ENCODE measurements at places on chromosomes 2 and 18. TPM values are rescaled to one million over a fixed set of nuclear protein-coding genes. Genes with fewer than 3 reads are reported as not detected.

TMEM131 gene
- polyA plus RNA-seq: 46.5 TPM

STK39 gene
- polyA plus RNA-seq: 31.3 TPM

CCDC85A gene
- polyA plus RNA-seq: 1.6 TPM

CYP1B1 gene
- 168 TPM for polyA plus RNA-seq

RRM2 gene
- polyA plus RNA-seq: 60.6 TPM

KLHL41 gene
- 1.7 TPM for polyA plus RNA-seq

SFTPB gene
- polyA plus RNA-seq: 0.17 TPM

DLX1 gene
- 0.10 TPM for polyA plus RNA-seq

RPL31 gene
- polyA plus RNA-seq: 2,704 TPM

GRCh38 chr2:49167131-49167530, 12.8 kb upstream of the FSHR start:
- DNase-seq: no peak

- DNase-seq: no peak
These were observed 22.2 kb downstream of the SKA1 start for GRCh38 chr18:50397023-50397422.

DNA sequence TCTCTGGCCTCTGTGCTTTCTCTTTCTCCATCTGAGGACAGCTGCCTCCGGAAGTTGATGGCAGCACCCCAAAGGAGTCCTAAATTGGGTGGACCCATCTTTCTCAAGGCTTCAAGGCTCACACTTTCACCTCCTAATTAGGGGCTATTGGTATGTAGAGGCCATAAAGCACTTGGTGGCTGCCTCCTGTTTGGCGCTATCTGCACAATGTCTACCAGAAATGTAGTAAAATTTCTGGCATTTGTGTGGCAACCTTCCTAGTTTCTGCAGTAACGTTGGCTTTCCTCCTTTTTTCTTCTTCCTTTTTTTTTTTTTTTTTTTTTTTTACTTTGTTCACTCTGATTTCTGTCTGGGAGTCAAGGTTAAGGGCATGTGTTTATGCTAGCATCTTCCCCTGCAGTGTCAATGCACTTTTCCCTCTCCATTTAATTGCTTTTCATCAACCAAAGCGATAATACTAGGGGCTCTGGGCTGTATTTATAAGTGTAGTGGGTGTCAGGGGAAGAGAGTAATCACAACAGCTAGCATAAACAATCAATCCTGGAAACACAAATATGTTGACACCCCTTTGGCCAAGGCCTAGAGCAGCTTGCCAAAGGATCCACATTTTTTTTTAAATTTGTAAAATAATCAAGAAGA, 86.0 kb downstream of the TACR1 start:
- no peak for DNase-seq

DNA sequence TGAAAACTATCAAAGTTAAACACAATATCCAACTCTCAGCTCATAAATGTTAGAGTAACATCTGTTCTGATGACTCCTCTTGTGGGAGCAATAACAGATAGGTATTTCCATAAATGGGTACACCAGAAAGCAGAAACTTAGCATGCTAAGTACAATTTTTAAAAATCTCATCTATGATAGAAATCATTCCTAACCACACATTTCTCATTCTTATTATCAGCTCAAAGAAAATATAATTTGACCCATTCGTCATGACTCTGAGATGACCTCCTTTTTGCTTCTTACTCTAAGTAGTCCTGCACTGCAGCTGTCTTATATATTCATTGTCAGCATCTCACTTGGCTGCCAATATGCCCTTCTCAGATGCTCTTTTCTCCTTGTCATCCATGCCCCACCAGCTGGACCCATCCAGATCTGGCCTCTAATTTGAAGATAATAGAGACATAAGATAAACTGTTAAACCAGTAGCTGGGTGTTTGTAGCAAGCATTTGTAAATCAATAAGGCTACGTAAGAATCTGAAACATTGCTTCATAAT, 298.3 kb downstream of the KCNS3 start:
- DNase-seq: no peak

- DNase-seq: no peak
These were observed 56.5 kb upstream of the ASPRV1 start for GRCh38 chr2:70017962-70018361.

- DNase-seq: no peak
These were observed 8.5 kb downstream of the IRS1 start for GRCh38 chr2:226791056-226791486.

- no peak for DNase-seq
These were observed 1.7 kb upstream of the AQP12A start for GRCh38 chr2:240689975-240690374.

DNA sequence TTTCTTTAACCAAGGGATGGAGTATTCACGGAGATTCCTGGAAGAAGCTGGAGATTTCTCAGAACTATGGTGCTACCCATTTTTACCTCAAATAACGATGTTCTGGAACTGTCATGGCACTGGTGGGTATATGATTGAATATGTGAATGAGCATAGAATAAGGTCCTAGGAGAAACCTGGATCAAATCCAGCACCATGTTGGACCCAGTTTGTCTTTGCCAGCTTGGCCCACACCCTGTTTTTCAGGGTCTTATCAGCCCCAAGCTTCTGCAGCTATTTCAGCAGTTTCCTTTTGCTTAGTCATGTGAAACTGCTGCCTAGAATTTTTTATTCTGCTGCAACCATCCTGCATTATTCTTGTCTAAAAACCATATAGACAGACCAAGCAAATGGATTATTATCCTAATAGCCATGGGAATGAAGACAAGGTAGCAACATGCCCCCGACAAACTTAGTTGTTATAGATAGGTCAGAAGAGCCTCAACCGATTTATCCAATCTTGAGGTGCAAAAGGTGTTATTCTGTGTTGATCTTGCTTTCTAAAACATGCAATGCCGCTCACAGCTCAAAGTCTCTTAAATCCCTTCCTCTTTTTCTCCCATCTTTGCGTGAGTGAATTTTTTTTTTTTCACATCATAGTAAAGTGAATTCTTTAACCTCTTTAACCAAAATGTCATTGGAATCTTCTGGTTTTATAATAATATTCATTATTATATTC, 133.6 kb downstream of the PRPF40A start:
- DNase-seq: no peak

Data from left renal pelvis (tissue), 4 donors.